ENCODE measurements at places on chromosomes 5 and 9. TPM values are rescaled to one million over a fixed set of nuclear protein-coding genes. Genes with fewer than 3 reads are reported as not detected.

The DMRT2 gene
- polyA plus RNA-seq: not detected

- DNase-seq: peak; percentile 36
- H3K27ac ChIP-seq: no peak overlapping the region
- H3K36me3 ChIP-seq: no peaks in the 10 kb centered on the region
- H3K4me3 ChIP-seq: no peak overlapping the region
Measured at GRCh38 chr5:125042261-125042890, 295.9 kb upstream of the ZNF608 start.

DNA sequence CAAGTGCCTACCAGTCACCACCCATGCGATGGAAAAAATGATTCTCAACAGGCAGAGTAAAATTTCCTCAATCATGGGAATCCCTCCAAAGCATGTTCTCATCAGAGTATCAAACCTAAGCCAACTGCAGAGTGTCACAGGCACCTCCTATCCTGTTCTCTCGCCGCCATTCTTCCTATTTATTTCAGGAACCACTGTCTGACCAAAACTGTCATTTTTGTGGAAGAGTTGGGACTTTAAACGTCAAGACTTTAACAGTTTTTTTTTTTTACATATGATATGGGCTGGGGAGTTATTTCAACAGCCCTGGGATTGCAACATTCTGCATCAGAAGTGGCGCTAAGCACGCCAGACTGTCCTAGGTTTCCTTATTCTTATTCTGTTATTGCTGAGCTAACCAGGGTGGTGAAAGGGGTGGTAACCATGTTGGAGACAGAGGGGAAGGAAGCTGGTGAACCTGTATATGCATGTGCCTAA lies 29.5 kb downstream of the PFDN1 start:
- H3K27ac ChIP-seq: no peak overlapping the region
- DNase-seq: no peak
- no peaks in the 10 kb centered on the region for H3K4me1 ChIP-seq
- no peaks in the 10 kb centered on the region for H3K27me3 ChIP-seq

DNA sequence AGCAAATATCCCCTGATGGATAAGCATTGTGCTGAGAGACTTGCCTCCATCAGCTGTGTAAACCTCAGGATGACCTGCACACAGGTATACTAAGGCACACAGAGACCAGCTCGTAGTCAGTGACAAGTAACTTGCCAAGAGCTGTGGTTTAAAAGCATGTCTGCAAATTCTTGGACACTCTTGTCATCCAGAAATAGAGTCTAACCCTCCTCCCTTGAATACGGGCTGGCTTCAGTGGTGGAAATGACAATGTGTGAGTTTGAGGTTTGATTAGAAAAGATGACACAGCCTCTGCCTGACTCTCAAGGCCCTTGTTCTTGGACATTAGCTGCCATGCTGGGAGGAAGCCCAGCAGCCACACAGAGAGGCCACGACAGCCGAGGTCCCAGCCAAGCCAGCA lies 114.4 kb downstream of the GADD45G start:
- H3K4me1 ChIP-seq: no peaks in the 10 kb centered on the region
- H3K27me3 ChIP-seq: no peaks in the 10 kb centered on the region
- H3K4me3 ChIP-seq: no peak overlapping the region
- DNase-seq: no peak
- peak overlapping the region; percentile 27 for H3K27ac ChIP-seq

GRCh38 chr5:17378346-17378997 lies 119.6 kb upstream of the TAF11L2 start:
- peak; percentile 66 for DNase-seq
- H3K4me3 ChIP-seq: no peak overlapping the region
- no peaks in the 10 kb centered on the region for H3K36me3 ChIP-seq
- H3K27ac ChIP-seq: no peak overlapping the region
- no peaks in the 10 kb centered on the region for H3K27me3 ChIP-seq

DNA sequence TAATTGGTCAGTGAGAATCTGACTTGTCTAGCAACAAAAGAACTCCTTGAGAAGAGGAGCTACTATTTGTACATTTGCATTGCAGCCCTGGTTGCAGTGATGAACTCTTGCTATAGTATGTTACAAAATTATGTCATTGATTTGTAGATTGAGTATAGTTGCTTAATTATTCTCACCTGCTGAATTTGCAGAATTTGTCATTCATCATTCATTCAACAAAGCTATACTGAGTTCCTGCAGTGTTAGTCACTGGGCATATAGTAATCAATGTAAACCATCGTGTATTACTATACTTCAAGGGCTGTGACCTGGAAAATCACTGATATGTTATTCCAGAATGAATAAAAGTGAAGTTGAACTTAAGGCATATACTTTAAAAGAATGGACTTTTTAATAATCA lies 50.1 kb downstream of the SLC1A3 start:
- no peak overlapping the region for H3K4me3 ChIP-seq
- no peaks in the 10 kb centered on the region for H3K27me3 ChIP-seq
- no peak overlapping the region for H3K27ac ChIP-seq
- H3K4me1 ChIP-seq: peaks cover 26% of the 10 kb centered on the region

DNA sequence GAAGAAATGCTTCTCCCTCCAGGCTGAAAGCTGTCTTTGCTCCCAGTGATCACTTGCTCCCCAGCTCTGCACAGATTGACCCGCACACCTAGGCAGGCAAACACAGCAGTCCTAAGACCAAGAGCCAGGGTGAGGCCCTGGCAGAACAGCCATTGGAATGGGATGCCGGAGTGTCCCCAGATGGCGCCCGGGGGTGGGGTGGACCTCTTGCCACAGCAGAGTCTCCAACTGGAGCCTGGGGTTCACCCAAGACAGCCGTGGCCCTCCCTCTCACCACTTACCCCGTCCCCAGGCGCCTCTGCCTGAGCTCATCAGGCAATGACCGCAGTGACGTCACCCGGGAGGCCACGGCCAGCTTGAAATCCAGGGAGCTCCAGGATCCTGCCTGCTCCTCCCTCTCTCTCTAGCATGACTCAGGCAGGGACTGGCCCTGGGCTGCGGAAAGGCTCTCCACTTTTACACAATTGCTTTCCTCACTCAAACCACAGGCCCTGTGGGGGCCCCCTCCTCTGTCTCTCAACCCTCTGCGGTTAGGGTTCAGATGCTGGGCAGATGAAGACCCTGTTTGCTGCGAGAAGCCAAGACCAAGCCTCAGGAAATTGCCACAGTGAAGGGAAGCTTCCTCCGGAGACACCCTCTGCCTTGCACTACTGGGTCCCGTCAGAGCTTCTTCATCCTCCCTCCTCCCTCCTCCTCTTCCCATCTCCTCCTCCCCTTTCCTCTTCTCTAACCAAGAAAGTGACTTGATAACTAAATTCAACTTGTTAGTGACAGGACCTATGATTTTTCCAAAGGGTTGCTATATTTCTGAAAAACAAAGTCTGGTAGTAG lies 24.3 kb upstream of the PTGES start:
- no peak for DNase-seq
- no peaks in the 10 kb centered on the region for H3K27me3 ChIP-seq
- H3K36me3 ChIP-seq: no peaks in the 10 kb centered on the region
- no peaks in the 10 kb centered on the region for H3K4me1 ChIP-seq
- no peak overlapping the region for H3K4me3 ChIP-seq

The TICAM2 gene
- polyA plus RNA-seq: 0.22 TPM

The TTLL11 gene
- 6.7 TPM for polyA plus RNA-seq

- peak; percentile 91 for DNase-seq
- H3K4me3 ChIP-seq: no peak overlapping the region
- no peaks in the 10 kb centered on the region for H3K4me1 ChIP-seq
- no peak overlapping the region for H3K27ac ChIP-seq
- no peaks in the 10 kb centered on the region for H3K27me3 ChIP-seq
Measured at GRCh38 chr9:79224672-79225433, 346.9 kb upstream of the TLE4 start.

DNA sequence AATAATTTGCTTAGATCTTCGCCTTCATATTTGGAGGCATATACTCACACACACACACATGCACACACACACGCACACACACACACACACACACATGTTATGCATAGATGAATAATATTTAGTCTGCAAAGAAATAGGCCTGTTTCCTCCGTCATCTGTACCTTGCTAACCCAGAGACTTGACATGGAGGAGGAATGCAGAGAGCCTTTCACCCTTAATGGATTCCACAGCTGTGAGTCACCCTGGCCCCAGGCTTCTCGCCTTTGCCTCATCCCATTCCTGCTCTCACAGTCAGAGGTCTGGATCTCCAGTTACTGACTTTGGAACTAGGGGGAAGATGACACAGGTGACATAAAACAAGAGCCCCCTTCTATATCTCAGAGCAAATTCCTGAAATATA lies 29.7 kb downstream of the ZNF462 start:
- H3K4me3 ChIP-seq: no peak overlapping the region
- peak; percentile 64 for DNase-seq
- H3K27me3 ChIP-seq: no peaks in the 10 kb centered on the region
- peaks cover 40% of the 10 kb centered on the region for H3K4me1 ChIP-seq

DNA sequence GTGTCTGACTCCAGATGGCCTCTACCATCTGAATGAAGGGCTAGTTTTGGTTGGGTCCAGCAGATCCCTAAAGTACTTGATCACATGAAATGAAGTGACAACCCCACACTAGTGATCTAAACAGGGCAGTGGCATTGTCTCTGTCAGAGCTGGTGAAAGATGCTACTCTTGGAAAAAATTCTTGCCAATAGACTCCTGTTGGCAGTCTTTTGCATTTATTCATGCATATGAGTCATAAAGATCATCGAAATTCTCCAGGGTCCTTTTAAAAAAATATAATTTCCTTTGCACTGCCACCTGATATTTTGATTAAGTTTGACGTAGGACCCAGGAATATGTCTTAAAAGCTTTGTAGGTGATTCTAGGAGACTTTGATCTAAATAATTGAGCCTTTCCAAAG lies 135.1 kb upstream of the ELL2 start:
- no peaks in the 10 kb centered on the region for H3K36me3 ChIP-seq
- no peaks in the 10 kb centered on the region for H3K27me3 ChIP-seq
- no peak for DNase-seq
- no peak overlapping the region for H3K4me3 ChIP-seq

The TLN1 gene
- 98.0 TPM for polyA plus RNA-seq

DNA sequence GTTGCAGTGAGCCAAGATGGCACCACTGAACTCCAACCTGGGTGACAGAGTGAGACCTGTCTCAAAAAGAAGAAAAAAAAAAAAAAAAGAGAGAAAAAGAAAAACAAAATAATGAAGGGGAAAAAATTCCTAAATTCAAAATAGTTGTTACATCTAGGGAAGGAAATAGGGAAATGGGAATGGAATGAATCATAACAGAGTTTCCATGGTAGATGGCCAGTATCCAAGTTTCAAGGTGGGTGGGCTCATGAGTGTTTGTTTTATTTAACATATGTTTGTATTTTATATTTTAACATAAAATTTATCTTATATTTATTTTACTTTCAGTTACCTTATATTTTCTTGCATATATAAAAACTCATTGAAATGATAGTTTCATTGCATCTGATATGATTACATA lies 215.6 kb downstream of the ARHGEF28 start:
- H3K4me1 ChIP-seq: no peaks in the 10 kb centered on the region
- no peak overlapping the region for H3K27ac ChIP-seq
- H3K4me3 ChIP-seq: no peak overlapping the region
- no peak for DNase-seq

The LECT2 gene
- polyA plus RNA-seq: not detected

- peaks cover 18% of the 10 kb centered on the region for H3K27me3 ChIP-seq
- no peaks in the 10 kb centered on the region for H3K4me1 ChIP-seq
Measured at GRCh38 chr5:180868960-180869359, 7.9 kb upstream of the ZFP62 start.

The KIAA0825 gene
- 1.5 TPM for polyA plus RNA-seq

DNA sequence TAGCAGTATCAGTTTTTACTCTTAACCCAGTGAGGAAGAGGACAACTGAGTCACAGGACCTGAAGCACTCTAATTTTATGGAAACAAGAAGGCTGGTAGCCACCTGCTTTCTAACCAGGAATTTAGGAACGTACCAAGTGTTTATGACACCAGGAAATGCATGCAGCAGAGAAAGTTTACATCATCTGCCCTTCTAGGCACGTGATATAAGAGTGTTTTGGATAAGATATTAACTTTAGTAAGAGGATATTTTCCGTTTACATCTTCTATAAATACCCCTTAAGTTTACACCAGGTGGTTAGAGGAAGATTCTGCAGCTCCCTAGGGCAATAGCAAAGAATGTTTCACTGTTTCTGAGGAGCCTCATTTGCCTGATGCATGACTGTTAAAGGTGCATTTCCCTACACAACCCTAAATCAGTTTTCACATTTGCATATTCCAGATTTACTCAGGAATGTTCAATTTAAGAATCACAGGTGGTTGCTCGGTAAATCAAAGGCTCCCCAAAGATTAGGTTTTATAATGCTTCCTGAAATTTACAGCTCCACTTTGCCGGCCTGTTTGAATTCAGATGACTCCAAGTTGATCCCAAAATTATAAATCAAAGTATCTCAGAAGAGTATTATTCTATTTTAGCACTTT lies 1.8 kb downstream of the TSC1 start:
- no peaks in the 10 kb centered on the region for H3K27me3 ChIP-seq
- H3K27ac ChIP-seq: no peak overlapping the region
- H3K4me3 ChIP-seq: peak overlapping the region; percentile 73
- H3K4me1 ChIP-seq: peaks cover 35% of the 10 kb centered on the region
- peak; percentile 20 for DNase-seq

The TEK gene
- polyA plus RNA-seq: 2.5 TPM

The SPATA6L gene
- polyA plus RNA-seq: 2.2 TPM

DNA sequence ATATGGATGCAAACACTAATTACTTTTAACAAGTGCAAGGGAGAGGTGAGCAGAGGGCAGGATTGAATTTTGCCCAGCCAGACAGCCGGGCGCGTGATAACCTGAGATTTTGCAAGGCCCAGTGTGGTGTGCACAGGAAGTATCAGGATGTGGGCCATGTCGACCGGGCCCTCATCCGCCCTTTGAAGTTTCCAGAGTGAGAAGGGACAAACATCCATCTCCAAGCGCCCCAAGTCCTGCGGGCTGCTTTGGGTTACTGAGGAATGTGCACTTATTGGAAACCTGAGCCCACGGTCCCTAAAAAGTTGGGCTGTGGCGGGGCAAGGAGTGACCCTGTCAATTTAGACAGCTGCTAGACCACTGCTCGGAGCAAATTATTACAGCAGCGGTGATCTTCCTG lies 272.2 kb upstream of the IRX2 start:
- H3K4me1 ChIP-seq: no peaks in the 10 kb centered on the region
- no peak overlapping the region for H3K4me3 ChIP-seq
- DNase-seq: no peak
- H3K27me3 ChIP-seq: no peaks in the 10 kb centered on the region
- H3K36me3 ChIP-seq: no peaks in the 10 kb centered on the region

DNA sequence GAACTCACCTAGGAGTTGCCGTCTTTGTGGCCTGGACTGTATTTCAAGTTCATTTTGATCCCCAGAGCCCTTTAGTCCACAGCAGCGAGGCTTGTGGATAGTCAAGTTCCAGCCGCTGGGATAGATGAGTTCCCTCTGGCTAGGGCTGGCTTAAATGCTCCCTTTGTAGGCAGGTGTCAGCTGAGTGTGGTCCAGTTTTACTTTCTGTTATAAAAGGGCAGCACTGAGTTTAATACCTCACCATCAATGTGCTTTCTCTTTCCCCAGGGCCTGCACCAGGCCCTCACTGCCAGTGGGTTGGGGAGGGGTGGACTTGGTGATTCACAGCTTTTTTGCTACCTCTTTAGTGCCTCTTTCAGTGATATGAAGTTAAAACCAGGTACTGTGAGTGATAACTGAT lies 188.2 kb downstream of the SLCO4C1 start:
- H3K27me3 ChIP-seq: no peaks in the 10 kb centered on the region
- no peak overlapping the region for H3K4me3 ChIP-seq
- DNase-seq: no peak
- no peak overlapping the region for H3K27ac ChIP-seq
- no peaks in the 10 kb centered on the region for H3K4me1 ChIP-seq

The SOHLH1 gene
- polyA plus RNA-seq: not detected

The ARL14EPL gene
- not detected for polyA plus RNA-seq
